ENCODE measurements at places on chromosomes 12 and 14.

DNA sequence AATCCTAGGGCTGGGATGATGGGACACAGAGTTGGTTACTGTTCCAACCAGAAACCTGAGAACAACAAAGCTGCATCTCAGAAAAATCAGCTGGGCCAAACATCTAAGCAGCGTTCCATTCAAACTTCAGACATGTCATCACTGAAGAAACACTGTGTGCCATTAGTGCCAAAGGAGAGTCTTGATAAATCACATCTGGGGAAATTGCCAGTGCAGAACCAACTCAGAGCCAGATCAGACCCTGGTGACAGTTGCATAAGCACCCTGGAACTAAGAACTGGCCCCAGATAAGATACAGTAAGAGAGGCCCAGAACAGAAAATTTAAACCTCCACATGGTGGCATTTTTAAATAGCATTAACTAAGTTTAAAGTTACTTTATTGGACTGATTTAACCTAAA lies 482.8 kb downstream of the PRKD1 start:
- DNase-seq, result no peak

DNA sequence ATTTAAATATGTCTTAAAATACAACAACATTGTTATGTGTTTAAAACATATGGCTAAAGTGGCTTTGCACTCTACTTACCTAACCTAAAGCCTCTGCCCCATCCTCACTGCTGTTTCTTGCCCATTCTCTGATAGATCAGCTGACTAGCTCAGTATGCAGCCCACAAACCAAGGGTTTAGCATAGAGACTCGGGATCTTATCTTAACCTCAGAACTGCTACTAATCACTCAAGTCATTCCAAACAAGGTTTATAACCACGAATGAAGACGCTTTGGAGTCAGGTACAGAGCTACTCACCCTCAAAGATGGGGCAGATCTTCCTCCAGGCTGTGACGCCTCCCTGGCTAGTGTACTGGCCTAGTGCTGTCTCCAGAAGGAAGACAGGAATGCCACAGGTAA lies 19.3 kb downstream of the SLC6A13 start:
- DNase-seq, result no peak

GRCh38 chr14:32438517-32438916 lies 109.4 kb downstream of the AKAP6 start:
- no peak for DNase-seq

DNA sequence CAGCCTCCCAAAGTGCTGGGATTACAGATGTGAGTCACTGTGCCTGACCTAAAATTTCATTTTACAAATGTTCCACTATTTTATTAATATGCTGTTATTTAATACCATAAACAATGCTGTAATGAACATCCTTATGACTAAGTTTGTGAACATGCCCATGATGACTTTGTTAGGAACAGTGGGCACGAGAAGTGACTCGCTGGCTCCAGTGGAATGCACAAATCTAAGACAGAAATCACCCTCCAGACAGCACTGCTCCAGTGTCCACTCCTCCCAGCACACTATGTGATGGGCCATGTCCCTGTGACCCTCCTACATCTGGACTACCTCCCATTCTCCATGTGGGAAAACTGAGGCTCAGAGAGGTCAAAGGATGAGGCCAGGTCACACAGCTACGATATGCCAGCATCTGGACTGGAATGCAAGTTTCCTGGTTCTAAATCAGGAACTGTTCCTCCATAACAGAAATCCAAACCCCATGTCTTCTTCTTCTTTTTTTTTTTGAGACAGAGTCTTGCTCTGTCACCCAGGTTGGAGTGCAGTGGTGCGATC lies 57.9 kb downstream of the GPR68 start:
- DNase-seq, result no peak

DNA sequence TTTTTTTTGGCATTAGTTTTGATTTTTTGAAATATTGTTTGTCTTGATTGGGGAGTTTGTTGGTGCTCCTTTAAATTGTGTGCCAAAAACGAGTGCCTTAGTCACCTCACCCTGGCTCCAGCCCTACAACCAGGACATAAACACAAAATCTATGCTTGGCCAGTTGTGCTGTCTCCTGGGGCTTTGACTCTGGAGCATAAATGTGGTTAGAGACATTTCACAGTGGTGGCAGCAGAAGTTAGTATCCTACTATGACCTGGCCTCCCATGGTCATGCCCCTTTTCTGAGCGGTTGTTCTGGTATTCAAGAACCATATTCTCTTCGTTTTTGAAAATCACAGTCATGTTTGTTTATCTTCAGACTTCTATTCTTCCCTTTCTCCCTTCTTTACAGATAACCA lies 70.7 kb upstream of the PSMA6 start:
- no peak for DNase-seq

DNA sequence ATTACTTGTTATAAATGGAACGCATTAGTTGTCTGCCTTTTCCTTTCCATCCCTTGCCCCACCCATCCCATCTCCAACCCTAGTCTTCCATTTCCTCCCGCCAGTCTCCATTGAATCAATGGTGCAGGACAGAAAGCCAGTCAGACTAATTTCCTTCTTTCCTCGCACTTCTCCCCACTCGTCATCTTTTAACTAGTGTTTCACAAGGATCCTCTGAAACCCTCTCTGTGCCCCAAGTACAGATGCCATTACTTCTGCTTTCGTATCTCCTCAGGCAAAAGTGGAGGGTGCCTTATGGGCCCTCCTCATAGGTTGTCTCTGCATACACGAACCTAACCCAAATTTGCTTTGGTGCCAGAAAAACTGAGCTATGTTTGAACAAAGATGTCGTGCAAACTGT lies 4.2 kb downstream of the DAZAP2 start:
- no peak for DNase-seq

- DNase-seq, result no peak
Observed at GRCh38 chr14:25841226-25841625, 756.6 kb downstream of the NOVA1 start.

DNA sequence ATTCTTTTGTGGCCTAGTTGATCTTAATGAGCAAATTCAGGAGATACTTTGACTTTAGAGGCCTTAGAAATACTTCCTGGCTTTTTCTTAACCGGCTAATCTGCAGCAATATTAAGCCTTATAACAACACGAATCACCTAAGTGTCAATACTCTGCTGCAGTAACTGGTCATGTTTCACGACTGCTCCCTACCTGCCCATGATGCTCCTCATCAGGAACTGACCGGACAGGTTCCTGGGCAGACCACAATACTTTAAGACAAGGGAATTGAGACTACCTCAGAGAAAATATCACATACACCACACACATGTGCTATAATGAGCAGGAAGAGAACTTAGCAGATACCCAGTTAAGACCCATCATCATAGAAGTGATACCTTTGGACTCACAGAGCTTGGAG lies 211.9 kb upstream of the BMP4 start:
- DNase-seq, result no peak

DNA sequence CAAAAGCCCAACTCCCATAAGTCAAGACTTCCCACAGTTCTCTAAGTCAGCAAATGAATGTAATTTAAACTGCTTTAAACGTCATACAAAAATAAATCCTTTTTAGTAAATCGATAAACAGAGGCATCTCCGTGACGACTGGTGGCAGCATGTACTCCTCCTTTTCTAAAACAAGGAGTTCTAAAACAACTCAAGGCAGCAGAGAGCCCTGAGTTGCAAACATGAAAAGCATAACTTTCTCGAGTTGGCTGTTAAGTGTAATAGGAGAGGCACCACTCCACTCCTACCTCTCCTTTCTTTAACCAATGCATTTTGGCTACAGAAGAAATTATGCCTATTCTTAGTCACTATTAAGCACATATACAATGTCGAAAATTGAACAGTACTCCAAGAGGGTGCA lies 22.0 kb downstream of the LTBR start:
- DNase-seq, result no peak

GRCh38 chr14:94173471-94173884 lies 644 bp upstream of the PPP4R4 start:
- no peak for DNase-seq

- DNase-seq, result no peak
Observed at GRCh38 chr14:23182372-23183157, 895 bp downstream of the SLC7A8 start.

DNA sequence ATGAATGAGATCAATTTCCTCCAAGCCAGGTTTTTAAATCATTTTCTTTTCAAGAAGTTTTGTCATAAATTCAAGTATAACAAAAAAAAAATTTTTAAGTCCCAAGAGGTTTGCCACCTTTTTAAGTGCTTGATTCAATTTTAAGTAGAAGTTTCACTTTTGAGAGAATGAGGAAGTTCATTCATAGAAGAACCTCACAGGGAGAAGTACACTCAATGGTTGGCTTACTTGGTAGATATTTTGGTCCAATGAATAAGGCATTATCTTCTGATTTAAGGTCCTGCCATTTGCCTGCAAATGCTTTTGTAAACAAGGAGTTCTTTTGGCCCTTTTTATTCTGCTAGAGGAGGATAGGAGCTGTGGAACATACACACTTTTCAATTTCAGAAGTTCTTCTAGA lies 96.7 kb upstream of the NOVA1 start:
- DNase-seq, result no peak

DNA sequence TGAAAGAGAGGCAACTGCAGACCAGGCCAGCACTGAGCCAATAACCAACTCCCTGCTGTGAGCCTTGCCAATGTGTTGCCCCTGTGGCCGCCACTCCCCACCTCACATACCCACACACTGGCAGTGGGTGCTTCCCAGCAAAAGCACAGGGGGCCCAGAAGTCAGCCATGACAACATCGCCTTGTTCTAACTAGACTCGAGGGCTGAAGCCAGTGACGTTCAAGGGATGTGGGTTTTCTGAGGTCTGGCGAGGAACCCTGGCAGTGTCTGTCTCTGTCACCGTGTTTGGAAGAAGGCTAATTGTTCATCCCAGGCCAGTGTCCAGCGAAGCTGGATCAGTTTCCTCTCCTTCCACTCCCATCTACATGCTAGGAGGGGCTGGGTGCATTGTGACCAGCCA lies 311.8 kb upstream of the AMIGO2 start:
- DNase-seq, result no peak

GRCh38 chr12:76855271-76855670 lies 23.5 kb downstream of the CSRP2 start:
- peak; percentile 42 for DNase-seq

GRCh38 chr12:7344833-7345606 lies 41.1 kb downstream of the ACSM4 start:
- DNase-seq, result no peak

DNA sequence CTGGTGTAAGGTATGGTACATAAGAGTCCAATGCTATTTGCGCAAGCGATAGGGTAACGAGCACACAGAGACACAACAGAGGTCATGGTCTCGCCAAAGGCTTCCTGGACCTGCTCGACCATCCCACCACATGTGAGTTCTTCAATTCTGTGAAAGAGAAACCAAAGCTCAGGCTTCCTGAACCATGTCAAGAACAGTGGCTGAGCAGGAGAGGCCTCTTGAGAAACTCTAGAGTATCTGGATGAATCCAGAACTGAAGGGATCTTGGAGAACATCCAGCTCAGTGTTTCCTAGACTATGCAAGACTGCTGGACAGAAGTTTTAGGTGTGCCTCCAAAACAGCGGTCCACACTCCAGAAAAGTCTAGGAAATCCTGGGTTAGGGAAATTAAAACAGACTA lies 114.5 kb downstream of the TRAFD1 start:
- DNase-seq, result no peak

DNA sequence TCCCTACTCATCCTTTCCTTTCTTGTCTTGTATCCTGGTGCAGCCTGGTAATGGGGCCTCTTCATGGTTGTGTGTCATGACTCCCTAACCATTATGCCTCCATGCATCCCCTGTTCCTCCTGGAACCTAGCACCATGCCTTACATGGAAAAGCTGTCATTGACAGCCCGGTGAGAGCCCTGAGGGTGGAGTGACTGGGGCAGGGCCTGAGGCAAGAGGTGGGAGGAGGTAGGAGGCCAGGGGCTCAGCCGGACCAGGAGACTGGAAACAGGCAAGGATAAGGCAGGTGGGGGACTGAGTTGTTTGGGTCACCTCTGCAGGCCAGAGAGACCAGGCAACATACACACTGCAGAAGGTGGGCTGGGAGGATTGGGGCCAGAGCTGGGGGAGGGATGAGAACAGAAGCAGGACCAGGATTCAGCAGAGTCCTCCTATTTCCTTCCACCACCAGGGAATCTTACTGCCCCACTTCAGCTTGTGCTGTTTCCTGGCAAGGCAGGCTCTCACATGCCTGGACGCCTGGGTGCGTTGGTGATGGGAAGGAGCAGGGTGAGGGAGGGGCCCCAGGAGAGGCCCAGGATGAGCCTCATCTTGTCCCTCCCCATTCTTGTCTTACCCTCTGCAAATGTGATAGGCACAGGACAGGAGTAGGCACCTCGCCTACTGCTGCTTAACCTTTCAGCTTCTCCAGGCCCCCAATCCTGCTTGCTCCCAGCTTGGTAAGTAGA lies at the start of gene LTB4R2:
Gene LTB4R2 (plus strand): TSS at position 603 of the 727 bp plus-strand sequence. CDS start 525 bp downstream, outside the sequence.
- no peak for DNase-seq

GRCh38 chr12:27534060-27534764 lies 10.2 kb downstream of the PPFIBP1 start:
- DNase-seq, result no peak

- no peak for DNase-seq
Observed at GRCh38 chr14:61623927-61624326, 71.4 kb upstream of the HIF1A start.

DNA sequence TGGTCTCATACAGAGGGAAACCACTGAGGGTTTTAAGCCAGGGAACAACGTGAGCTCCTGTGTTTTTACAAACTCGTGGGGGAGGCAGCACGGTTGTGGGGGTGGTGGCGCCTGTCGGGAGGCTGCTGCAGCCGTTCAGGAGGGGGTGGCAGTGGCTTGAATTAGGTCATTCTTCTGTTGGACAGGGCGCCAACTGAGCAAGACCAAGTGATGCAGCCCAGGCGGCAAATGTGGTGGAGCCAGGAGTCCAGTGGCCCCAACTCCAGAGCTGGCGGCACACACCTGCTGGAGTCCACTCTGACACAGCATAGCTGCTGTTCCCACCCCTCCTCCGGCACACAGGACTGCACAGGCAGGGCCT lies 27.8 kb downstream of the FBRSL1 start:
- no peak for DNase-seq

GRCh38 chr12:58420503-58420902 lies 479.1 kb downstream of the ATP23 start:
- DNase-seq, result peak; percentile 62

DNA sequence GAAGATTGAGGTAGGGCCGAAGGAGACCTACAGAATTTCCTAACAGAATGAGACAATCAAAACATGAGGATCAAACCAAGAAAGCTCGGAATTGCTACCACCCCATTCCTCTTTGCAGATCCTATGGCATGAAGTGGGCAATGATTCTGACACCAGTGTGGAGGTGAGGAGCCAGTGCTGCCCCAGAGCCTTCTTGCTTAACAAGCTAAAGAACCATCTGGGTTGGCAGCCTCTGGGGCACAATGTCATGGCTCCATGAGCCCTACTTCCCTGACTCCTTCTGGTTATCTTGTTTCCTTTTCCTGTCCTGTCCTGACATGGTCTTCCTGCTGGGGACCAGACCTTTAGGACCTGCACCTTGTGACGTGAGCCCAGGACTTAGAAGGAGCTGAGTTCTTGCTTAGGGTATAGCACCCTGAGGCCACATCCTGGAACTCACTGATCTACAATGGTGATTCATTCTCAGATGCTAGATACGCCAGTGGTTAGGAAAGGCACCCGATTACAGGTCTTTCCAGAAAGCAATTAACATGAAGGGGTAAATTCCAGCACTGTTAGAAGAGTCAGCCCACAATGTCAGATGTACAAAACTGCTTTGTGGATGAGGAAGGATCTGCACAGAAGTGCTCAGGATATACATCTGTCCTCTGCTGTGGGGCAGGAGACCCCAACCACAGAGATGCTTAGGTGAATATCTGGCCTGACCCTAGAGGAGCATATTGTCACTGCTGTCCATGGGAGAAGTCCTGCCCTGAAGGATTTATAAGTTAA lies 324.2 kb downstream of the ZFP36L1 start:
- DNase-seq, result no peak

- no peak for DNase-seq
Observed at GRCh38 chr12:128791395-128792322, 32.1 kb downstream of the SLC15A4 start.

- no peak for DNase-seq
Observed at GRCh38 chr14:31858868-31859267, 218.2 kb upstream of the ARHGAP5 start.
